Skin of body (tissue), 3 donors: ENCODE measurements at places on chromosomes 6 and 20. TPM values are rescaled to one million over a fixed set of nuclear protein-coding genes. Genes with fewer than 3 reads are reported as not detected.

The ABHD16B gene
- total RNA-seq: not detected

The SLC17A1 gene
- total RNA-seq: not detected

The PPIL6 gene
- total RNA-seq: 4.1 TPM

DNA sequence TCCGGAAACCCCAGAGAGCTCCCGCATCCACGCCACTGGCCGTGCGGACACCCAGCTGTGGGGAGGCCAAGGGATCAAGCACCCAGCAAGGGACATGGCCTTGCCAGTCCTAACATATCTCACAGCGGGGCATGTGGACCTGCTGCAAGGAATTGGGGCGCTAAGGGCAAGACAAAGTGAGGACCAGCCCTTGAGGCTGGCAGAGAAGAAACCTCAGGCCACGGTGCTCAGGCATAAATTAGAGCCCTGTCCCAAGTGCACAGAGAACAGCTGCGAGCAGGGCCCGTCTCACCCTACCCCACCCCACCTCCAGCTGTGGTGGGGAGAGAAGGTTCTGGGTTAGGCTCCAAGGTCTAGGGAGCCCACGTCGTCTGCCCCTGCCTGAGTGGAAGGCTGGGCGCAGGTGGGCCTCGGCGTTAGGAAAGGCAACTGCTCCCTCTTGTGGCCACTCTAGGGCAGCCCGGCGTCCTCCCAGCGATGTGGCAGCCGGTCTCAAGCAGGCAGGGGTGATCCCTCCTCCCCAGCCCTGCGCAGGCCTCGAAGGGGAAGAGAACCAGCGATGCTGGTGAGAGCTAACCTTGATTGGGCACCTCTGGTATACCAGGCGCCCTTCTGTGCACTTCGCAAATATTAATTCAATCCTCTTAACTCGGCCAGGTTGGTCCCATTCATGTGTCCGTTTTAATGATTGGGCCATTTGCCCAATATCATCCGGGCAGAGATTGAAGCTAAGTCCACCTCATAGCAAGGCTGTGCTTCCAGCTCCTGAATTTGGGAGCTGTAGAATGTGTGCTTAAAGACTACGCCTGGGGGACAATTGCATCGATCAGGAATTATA, 235.8 kb downstream of the NFATC2 start:
- DNase-seq: no peak

- DNase-seq: no peak
These were observed 100.5 kb downstream of the ERMARD start for GRCh38 chr6:169851641-169852503.

DNA sequence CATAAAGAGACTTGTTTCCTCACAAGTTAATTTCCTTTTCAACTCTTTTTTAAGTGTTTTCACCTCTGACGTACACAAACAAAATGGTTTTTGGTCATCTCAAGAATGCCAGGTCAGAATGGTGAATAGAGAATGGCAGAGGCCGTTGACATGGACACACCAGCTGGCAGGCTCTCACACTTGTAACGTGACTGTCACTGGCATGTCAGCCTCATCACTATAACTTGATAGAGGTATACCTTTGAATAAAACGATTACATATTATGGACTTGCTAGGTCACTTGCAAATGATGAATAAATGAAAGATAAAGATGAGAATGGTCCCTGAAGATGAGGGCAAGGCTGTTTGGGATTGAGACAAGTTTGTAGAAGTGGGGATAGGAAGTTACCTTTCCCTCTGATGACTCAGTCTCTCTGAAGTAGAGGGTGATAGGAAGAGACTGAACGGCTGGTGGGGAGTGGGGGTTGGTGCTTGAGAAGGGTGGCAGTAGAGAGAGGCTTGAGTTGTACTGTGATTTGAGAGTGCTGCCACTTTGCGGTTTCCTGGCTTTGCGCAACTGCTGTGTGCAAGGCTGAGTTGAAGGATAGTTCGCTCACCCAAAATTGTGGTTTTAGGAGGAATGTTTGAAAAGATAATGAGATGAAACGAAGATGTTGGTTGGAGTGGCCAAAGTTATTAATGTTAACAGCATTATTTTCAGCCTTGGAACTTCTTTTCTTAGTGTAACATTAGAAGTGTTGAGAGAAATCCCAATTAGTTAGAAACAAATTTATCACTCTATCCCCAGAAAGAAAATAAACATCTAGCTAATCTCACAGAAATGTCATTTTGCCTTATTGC, 30.3 kb downstream of the TBPL1 start:
- DNase-seq: no peak
